ENCODE measurements at places on chromosomes 12 and 14.

DNA sequence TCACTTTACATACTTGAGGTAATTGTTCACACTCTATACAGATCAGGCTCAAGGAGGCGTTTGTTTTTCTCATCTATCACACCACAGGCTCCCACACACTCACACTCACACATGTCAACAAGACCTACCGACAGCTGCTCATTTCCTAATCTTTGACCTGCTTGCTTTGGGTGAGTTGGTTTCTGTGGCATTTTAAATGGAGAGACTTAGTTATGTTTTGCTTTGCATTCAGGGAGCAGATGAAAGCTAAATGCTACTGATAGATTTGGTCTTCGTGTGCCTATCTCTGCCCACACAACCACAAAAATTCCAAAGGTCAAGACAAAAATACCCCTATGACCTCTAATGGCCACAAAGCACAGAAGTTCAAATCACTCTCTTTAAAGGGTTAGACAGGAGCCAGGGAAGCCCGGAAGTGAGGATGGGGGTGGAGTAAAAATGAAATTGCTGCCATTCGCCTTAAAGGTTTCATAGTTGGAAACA is 203.5 kb upstream of the G2E3 start:
- peak; percentile 3 for DNase-seq

- no peak for DNase-seq
These were observed 58.0 kb downstream of the SINHCAF start for GRCh38 chr12:31267966-31268365.

GRCh38 chr12:106632797-106633450 is 50.1 kb downstream of the RFX4 start:
- DNase-seq, result no peak

GRCh38 chr12:7431993-7432685 is 11.8 kb downstream of the CD163L1 start:
- DNase-seq, result no peak

DNA sequence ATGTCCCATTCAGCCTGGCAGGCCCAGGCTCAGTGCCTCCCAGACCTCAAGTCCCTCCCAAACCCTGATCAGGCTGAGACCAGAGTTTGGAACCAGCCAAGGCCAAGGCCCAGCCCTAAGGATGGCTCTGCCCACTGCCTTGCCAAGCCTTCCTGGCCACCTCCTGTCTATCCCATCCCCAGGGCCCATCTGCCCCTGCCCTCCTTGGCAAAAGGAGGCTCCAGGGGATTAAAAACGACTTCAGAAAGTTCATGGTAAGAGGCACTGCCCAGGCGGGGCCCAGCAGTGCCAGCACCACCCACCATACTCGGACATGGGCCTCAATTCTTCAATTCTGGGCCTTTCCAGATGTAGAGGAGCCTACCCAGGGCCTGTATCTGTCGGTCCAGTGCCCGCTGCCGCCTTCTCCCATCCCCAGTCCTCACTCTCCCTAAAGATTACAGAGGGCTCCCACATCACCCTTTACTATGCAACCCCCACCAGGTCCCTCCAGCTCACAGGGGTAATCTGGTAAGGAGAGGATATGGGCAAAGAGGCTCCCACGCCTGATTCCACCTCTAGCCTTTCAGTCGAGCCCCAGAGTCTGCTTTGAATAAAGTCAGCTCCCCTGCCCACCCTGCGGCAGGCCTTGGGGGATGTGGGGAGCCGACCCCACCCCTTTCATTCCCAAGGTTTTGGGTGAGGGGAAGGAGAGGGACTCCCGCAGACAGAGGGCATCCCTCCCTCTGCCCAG is 932 bp downstream of the ADCY6 start:
- no peak for DNase-seq

Data from stimulated activated CD4-positive, alpha-beta T cell treated with anti-CD3 and anti-CD28 coated beads, Interleukin-15, amount 100 ng/mL, for 48 hours (primary cell).